ENCODE measurements at places on chromosomes 1 and 21.

GRCh38 chr1:84889437-84889836 is 3.6 kb downstream of the LPAR3 start:
- DNase-seq: no peak
- H3K27ac ChIP-seq: no peak overlapping the region
- H3K36me3 ChIP-seq: no peaks in the 10 kb centered on the region
- peaks cover 5% of the 10 kb centered on the region for H3K27me3 ChIP-seq
- H3K4me1 ChIP-seq: peaks cover 6% of the 10 kb centered on the region

DNA sequence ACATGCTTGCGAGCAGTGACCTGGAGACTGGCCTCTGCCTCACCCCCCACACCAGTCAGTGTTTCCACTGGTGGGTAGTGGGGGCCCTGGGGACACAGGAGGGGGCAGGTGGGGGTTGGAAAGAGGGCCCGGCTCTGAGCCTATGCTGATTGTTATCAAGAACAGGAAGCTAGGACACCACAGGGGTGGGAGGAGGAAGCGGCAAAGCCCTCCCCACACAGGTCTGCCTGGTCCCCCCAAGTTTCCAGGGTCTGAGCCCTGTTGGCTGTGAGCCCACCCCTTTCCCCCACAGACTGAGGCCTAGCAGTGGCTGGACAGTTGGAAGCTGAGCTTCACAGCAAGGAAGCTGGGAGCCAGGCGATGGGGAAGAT is 1.6 kb upstream of the PTPN7 start:
- H3K4me3 ChIP-seq: no peak overlapping the region
- no peak for DNase-seq
- H3K27ac ChIP-seq: no peak overlapping the region
- no peaks in the 10 kb centered on the region for H3K27me3 ChIP-seq
- no peaks in the 10 kb centered on the region for H3K36me3 ChIP-seq

DNA sequence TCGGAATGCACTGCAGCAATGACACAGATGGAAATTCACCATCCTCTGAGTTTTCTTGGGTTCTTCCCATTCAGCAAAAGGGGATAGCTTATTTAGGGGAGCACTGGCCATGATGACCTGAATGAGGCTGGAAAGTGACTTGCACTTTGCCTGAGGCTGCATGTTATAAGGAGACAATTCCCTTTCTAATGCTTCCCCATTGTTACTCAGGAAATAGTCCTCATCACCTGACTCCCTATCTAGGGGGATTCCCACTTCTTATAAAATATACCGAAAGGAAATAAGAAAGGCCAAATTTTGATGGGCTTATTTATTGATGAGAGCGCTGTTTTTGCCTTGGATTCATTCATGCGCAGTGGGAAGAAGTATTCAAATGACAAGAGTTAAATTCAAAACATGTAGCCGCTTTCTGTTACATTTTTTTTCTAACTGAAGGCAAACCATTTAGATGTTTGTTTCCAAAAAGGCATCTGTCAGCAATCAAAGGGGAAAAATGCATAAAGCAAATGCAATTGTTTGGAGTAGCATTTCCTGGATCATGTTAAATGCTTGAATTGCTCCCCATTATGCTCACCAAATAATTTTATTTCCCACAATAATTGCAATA is 220.3 kb upstream of the NFIA start:
- no peaks in the 10 kb centered on the region for H3K27me3 ChIP-seq
- no peaks in the 10 kb centered on the region for H3K36me3 ChIP-seq
- DNase-seq: no peak

- DNase-seq: no peak
- H3K4me3 ChIP-seq: no peak overlapping the region
- 0 out of 2 replicates have a peak, but pooled peaks cover 1% of the 10 kb centered on the region for H3K4me1 ChIP-seq
- no peaks in the 10 kb centered on the region for H3K36me3 ChIP-seq
- no peaks in the 10 kb centered on the region for H3K27me3 ChIP-seq
- H3K27ac ChIP-seq: no peak overlapping the region
Measured at GRCh38 chr1:3618881-3619671, 5.7 kb upstream of the TPRG1L start.

DNA sequence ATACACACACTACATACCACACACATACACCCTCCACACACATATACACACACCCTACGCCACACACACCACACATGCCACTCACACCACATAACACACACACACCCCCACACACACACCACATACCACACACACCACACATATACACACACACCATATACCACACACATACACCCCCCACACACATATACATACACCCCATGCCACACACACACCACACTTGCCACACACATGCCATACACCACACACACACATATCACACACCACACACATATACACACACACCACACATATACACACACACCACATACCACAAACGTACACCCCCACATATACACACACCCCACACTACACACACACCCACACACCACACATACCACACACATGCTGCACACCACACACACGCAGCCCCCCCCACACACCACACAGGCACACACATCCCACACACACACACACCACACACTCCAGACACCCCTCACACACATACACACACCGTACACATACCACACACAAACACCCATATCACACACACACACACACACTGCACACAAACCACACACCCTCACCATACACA is 76.7 kb upstream of the TMPRSS2 start:
- H3K36me3 ChIP-seq: no peaks in the 10 kb centered on the region
- H3K27ac ChIP-seq: no peak overlapping the region
- H3K4me3 ChIP-seq: no peak overlapping the region
- H3K4me1 ChIP-seq: peaks cover 4% of the 10 kb centered on the region
- no peaks in the 10 kb centered on the region for H3K27me3 ChIP-seq
- no peak for DNase-seq

DNA sequence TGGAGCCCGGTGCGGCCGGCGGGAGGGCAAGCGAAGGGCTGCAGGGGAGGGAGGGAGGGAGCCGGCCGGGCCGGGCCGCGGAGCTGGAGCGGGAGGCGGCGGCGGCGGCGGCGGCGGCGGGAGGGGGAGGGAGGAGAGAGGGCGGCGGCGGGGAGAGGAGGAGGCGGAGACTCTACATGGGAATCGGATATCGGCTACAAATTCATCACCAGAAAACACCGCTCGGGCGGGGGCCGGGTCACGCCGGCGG is at the start of gene AKT3:
Gene AKT3, minus strand, starts transcription at position 42 of the 250 bp plus-strand sequence. CDS start 7,073 bp downstream, outside the sequence.
- no peaks in the 10 kb centered on the region for H3K27me3 ChIP-seq
- no peaks in the 10 kb centered on the region for H3K4me1 ChIP-seq
- H3K27ac ChIP-seq: no peak within 1 kb of the TSS
- peak within 1 kb of the TSS; percentile 97 for H3K4me3 ChIP-seq
- no peaks in the 10 kb centered on the region for H3K36me3 ChIP-seq

DNA sequence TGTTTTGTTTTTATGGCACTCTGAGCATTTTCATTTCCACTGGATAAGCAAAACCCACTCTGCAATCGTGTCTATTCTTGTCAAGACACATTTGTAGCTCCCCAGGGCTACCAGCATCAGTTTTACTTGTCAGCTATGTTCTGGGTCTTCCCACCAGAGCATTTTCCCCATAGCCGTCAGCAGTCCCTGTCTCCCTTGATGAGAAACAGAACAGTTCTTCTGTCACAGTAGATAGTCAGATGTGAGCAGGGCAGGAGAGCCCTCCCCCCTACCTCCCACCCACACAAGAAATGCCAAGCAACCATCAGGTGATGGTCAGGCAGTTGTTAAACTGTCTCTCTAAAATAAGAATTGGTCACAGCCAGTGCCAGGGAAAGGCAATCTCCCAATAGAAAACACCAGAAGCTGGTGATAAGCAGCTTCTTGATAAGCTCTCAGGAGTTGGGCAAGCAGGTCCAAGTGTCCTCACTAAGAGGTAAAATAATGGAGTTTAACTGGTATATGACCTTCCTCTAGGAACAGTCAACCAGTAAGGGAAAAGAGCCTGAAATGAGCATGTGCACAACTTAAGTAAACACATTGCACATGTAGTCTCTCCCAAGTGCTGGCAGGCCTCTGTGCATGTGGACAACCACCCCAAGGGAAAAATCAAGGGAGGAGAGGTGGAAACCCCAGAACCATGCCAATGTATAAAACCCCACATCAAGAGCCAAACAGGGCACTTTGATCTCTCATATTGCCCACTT is 208.2 kb downstream of the S1PR1 start:
- H3K27me3 ChIP-seq: no peaks in the 10 kb centered on the region
- no peak for DNase-seq

DNA sequence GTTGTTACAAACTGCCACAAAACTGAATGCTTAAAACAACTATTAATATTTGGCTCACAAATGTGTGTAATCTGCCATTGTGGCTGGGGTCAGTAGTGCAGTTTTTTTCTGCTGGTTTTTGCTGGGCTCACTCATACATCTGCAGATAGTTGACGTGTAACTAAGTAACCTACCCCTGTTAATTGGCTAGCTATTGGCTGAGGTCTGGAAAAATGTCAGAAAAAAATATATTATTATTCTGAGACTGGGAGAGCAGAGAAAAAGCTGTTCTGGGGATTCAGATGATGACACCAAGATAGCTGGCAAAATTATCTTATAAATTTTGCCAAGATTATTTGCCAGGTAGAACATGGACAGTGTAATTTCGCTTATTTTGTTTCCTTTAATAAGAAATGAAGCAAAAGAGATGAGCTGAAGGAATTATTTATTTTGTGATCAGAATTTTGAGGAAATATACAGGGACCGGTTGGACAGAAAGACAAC is 616.1 kb upstream of the ADAMTS5 start:
- H3K4me3 ChIP-seq: no peak overlapping the region
- no peak for DNase-seq
- no peaks in the 10 kb centered on the region for H3K36me3 ChIP-seq
- H3K4me1 ChIP-seq: no peaks in the 10 kb centered on the region

GRCh38 chr1:37137014-37137413 is 102.7 kb upstream of the GRIK3 start:
- H3K4me1 ChIP-seq: no peaks in the 10 kb centered on the region
- DNase-seq: no peak
- H3K27me3 ChIP-seq: no peaks in the 10 kb centered on the region
- no peaks in the 10 kb centered on the region for H3K36me3 ChIP-seq
- no peak overlapping the region for H3K4me3 ChIP-seq
- no peak overlapping the region for H3K27ac ChIP-seq

GRCh38 chr21:32958288-32959002 is 67.3 kb upstream of the OLIG2 start:
- no peaks in the 10 kb centered on the region for H3K36me3 ChIP-seq
- peaks cover 1% of the 10 kb centered on the region for H3K4me1 ChIP-seq
- H3K27me3 ChIP-seq: no peaks in the 10 kb centered on the region
- no peak for DNase-seq
- no peak overlapping the region for H3K27ac ChIP-seq
- no peak overlapping the region for H3K4me3 ChIP-seq

GRCh38 chr1:77888081-77888780 is at the start of gene NEXN:
TSS of gene NEXN (plus strand) at chr1:77888624. CDS start at chr1:77916107, 27,483 bp downstream.
- no peaks in the 10 kb centered on the region for H3K4me1 ChIP-seq
- peak; percentile 33 for DNase-seq
- no peaks in the 10 kb centered on the region for H3K27me3 ChIP-seq
- no peak within 1 kb of the TSS for H3K27ac ChIP-seq
- H3K36me3 ChIP-seq: no peaks in the 10 kb centered on the region
- H3K4me3 ChIP-seq: peak within 1 kb of the TSS; percentile 70

GRCh38 chr1:228652116-228652515 is 83.2 kb upstream of the RHOU start:
- H3K27ac ChIP-seq: no peak overlapping the region
- H3K4me1 ChIP-seq: no peaks in the 10 kb centered on the region
- H3K36me3 ChIP-seq: no peaks in the 10 kb centered on the region
- no peak overlapping the region for H3K4me3 ChIP-seq
- DNase-seq: no peak

DNA sequence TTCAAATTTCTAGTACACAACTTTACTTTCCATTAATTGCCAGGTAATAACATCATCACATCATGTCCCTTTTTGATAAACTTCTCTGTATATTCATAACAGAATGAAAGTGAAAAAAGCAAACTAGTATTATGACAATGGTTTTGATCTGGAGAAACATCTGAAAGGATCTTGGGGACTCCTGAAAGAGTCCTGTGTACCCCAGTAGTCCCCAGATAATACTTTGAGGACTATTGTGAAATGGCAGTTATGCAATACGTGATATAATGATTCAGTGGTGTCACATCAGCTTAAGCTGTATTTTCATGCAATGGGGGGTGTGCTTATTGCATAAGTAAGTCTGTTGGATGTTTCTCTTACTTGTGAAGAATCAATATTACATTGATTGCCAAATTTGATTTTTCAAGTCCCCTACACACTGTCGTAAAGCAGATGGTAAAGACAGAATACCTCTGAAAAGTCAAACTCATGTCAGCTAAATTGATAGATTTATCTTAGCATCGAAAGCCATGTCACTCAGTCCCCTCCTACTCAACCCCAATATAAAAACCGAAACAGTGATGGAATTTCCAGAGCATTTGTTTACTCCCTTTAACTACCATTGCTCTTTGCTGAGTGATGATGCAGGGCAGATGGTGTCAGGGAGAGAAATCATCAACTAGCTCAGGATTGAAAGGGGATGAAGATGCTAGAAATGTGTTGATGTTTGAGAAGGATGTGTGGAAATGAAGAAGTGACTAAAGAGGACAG is 146.7 kb upstream of the C1orf105 start:
- H3K27me3 ChIP-seq: no peaks in the 10 kb centered on the region
- no peak for DNase-seq
- no peaks in the 10 kb centered on the region for H3K36me3 ChIP-seq
- H3K4me3 ChIP-seq: no peak overlapping the region
- no peak overlapping the region for H3K27ac ChIP-seq

GRCh38 chr21:31316488-31317169 is 27.4 kb downstream of the TIAM1 start:
- no peak for DNase-seq
- H3K4me1 ChIP-seq: no peaks in the 10 kb centered on the region
- H3K27ac ChIP-seq: no peak overlapping the region
- H3K36me3 ChIP-seq: no peaks in the 10 kb centered on the region
- H3K4me3 ChIP-seq: no peak overlapping the region

DNA sequence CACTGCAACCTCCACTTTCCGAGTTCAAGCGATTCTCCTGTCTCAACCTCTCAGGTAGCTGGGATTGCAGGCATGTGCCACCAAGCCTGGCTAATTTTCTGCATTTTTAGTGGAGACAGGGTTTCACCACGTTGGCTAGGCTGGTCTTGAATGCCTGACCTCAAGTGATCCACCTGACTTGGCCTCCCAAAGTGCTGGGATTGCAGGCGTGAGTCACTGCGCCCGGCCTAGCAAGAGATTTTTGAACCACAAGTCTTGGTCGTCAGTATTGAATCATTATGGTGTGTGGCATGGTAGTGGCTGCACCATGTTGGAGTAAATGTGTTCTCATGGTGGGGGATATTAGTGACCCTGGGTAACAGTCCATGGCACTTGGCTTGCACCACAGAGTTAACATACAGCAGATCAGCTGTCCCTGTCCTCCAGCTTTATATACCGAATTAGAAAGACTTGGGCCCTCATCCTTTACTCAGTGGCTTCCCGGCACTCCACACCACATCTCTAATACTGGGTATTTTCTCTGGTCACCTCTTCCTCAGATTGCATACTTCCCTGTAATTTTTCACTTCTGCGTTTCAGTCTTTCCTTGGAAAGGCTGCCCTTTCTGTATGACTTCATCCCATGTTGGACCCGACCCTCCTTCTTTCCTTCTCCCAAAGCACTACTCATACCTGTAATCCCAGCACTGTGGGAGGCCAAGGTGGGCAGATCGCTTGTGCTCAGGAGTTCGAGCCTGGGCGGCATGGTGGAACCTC is 25.1 kb downstream of the AK4 start:
- DNase-seq: no peak
- H3K27ac ChIP-seq: no peak overlapping the region
- no peak overlapping the region for H3K4me3 ChIP-seq
- H3K27me3 ChIP-seq: no peaks in the 10 kb centered on the region

- no peaks in the 10 kb centered on the region for H3K4me1 ChIP-seq
- DNase-seq: no peak
- H3K4me3 ChIP-seq: no peak overlapping the region
- H3K27me3 ChIP-seq: no peaks in the 10 kb centered on the region
Measured at GRCh38 chr1:110542725-110543124, 23.8 kb upstream of the KCNA10 start.
